ENCODE measurements at places on chromosomes 2 and 18.
A peak's percentile ranks its signal among the peaks of the same experiment; 100 is the strongest.

DNA sequence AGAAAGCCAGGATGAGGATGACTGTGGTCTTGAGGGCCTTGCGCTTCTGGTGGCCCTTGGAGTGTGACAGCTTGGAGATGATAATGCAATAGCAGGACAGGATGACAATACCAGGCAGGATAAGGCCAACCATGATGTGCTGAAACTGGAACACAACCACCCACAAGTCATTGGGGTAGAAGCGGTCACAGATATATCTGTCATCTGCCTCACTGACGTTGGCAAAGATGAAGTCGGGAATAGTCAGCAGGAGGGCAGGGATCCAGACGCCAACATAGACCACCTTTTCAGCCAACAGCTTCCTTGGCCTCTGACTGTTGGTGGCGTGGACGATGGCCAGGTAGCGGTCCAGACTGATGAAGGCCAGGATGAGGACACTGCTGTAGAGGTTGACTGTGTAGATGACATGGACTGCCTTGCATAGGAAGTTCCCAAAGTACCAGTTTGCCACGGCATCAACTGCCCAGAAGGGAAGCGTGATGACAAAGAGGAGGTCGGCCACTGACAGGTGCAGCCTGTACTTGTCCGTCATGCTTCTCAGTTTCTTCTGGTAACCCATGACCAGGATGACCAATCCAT lies 2.7 kb downstream of the CXCR4 start:
- no peak for DNase-seq

GRCh38 chr2:27016801-27017325 lies 15.9 kb upstream of the TMEM214 start:
- DNase-seq: peak; percentile 57

GRCh38 chr2:88690591-88691338 lies 708 bp upstream of the RPIA start:
- DNase-seq: no peak

- DNase-seq: no peak
Measured at GRCh38 chr2:179613701-179614100, 247.7 kb downstream of the ZNF385B start.

GRCh38 chr2:219552382-219553167 lies 8.7 kb downstream of the TMEM198 start:
- peak; percentile 92 for DNase-seq

DNA sequence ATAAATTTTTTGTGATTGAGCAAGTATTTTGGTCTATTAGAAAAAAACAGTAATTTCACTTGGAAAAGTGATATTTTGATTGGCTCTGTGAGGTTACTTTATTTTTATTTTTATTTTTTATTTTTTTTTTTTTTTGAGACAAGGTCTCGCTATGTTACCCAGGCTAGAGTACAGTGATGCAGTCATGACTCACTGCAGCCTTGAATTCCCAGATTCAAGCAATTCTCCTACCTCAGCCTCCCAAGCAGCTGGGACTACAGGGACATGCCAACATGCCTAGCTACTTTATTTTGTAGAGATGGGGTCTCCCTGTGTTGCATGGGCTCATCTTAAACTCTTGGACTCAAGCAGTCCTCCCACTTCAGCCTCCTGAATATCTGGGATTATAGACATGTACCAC lies 60.9 kb upstream of the MGAT5 start:
- no peak for DNase-seq

- no peak for DNase-seq
Measured at GRCh38 chr2:11685906-11686470, 16.0 kb upstream of the NTSR2 start.

DNA sequence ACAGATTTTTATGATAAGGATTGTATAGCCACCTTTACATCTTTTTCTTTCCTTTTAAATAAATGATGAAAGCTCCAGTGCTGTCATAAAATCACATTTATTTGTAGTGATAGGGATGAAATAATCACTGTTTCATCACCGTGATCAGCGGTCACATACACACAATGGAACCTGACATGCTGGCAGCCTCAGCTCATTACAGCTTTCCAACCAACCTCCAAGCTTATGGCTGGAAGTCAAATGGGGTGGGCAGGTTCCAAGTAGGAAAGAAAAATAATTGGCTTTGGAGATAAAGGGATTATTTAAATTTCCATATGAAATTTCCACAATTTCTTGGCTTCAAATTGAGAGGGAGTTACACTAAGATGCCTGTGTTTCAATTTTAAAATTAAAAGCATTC lies 251.3 kb downstream of the PLCL1 start:
- DNase-seq: no peak

GRCh38 chr2:3078684-3079083 lies 298.9 kb downstream of the EIPR1 start:
- no peak for DNase-seq

DNA sequence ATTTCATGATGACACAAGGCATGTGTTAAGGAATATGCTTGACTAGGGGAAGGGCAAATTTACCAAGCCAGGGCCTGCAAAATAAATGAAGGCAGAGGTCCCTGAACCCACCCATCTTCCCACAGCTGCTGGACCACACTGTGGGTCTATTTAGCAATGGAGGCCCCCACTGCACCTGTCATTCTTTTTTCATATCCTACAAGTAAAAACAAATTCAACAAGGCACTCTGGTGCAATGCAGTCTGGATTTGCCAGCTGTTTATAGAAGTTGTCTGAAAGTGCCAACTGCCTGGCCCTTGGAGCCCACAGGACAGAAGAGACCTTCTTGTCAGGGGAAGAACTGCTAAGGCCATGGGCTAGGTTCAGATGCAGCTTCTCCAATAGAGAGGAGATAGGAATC lies 112.8 kb upstream of the ATL2 start:
- no peak for DNase-seq

GRCh38 chr2:31260870-31261269 lies 26.9 kb downstream of the EHD3 start:
- no peak for DNase-seq

- DNase-seq: no peak
Measured at GRCh38 chr2:424306-425171, 136.6 kb upstream of the ALKAL2 start.

DNA sequence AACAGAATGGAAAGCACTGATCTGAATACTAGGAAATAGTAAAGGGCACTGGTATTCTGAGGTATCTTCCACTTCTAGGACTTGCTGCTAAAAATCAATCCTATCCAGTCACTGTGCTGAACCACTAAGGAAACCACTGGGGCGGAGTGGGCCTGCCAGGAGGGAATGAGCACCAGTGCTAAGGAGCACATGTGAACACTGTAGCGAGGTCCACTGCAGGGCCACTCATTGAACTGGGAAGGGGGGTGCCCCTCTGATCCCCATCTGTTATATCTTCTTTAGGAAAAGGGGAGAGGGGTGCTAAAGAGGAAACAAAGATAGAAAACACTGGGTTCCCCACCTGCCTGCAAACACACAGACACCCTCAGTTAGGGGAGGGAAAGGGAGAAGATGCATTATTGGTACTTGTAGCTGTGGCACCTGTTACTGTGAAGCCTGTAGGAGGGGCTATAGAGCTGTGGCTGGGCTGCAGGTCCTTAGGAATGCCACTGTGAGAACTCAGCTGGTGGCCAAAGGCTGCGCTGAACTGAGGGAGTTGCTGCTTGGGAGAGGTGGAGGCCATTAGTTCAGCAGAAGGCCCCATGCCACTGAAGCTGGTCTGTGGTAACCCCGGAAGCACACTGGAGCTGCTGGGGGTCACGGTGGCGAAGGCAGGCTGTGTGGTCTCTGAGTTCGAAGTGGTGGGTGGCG lies 81.8 kb downstream of the INO80D start:
- DNase-seq: no peak

- DNase-seq: no peak
Measured at GRCh38 chr2:121078899-121079298, 206.1 kb downstream of the TFCP2L1 start.

DNA sequence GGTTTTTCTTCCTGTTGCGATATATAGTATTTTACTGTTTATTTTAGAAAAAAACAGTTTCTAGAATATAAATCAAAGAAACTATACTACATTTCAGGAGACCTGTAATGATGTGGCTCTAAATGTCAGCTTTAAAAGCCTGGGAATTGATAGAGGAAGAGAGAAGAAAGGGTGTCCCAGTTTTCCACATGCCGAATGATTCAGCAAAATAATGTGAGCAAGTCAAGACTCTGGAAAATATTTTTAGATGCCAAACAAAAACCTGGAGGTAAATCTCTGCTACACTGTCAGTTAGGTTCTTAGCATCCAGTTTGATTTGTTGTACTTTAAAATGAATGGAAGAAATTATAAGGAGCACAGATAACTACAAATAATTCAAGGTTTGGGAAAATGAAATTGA lies 67.1 kb upstream of the DSG1 start:
- DNase-seq: no peak

Measured in femur (tissue), 1 donor.